Left lobe of liver (tissue), 2 donors: ENCODE measurements at places on chromosomes 13 and 19. TPM values are rescaled to one million over a fixed set of nuclear protein-coding genes. Genes with fewer than 3 reads are reported as not detected.

DNA sequence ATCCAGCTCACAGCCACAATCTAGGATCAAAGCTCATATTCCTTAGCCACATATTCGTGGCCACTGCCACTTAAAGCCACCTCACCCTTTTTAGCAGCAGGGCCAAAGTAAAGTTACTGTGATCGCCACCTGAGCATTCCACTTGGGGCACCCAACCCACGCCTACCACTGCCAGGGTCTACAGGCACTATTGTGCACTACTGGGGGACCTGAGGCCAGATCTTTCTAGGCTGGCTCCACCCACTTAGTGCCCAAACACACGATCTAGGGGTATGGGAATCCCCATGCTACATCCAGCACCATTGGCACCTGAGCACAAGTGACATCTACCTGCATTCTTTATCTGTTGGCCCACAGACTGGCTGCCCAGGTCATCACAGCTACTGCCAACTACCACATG lies 517.9 kb upstream of the PRR20A start:
- DNase-seq = no peak

Gene KLK2
- total RNA-seq = not detected

DNA sequence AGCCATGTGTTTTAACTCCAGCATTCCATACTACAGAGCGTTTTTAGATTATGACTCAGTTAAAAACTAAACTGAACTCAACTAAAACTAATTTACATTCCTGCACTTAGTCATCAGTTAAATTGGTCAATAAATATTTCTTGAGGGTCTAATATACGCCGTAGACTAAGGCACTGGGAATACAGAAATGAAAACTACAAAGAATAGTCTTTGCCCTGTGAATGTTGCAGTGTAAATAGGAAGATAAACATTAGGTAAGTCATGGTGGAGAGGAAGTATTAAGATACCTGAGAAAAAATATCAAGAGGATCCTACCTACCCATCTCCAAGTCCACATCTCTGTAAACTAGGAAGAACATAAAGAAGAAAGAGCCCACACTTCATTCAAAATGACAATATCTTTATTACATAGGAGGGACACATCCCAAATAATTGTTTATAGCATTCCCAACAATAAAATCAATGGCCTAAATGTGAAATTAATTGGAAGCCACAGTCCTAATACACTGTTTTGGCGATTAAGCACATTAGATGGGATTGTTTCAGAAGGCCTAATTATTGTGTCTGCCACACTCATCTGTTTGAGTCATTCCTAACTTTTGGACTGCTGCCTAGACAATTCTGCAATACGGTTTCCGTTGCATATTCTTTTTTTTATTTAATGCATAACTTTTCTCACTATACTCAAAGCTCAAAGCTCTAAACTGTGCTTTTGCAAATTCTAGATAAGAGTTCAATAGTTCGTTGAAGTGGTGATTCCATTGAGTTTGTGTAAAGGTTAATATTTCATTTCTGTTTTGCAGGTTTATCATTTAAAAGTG lies 52.9 kb downstream of the MBNL2 start:
- no peak for DNase-seq

DNA sequence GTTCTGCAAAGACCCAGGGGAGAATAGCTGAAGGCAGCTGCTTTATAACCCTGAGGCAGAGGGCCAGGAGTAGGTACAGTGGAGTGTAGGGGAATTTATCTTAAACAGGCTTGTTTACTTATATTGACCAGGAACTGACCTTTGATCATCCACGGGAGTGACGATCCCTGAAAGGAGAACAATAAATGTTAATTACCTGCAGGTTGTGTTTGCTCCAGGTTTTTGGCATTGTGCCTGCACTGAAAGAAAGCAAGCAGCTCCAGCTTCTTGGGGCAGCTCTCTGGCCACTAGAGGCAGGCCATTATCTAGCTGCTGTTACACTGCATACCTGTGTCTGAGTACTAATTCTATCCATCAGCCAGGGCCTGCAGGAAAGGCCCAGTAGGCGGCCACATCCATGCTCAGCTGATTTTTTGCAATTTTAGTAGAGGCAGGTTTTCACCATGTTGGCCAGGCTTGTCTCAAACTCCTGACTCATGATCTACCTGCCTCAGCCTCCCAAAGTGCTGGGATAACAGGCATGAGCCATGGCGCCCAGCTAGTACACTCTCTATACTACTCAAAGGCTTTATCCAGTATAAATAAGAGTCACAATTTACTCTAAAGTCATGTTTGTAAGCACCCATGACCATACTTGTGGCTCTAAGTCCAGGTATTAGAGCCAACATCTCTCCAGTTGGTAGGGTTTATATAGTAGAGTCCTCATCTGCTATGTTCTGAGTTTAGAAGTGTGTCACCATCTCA lies 8.5 kb upstream of the ZNF91 start:
- DNase-seq = no peak

- no peak for DNase-seq
Observed at GRCh38 chr19:46660008-46660517, 919 bp downstream of the DACT3 start.

Gene ZSCAN4
- total RNA-seq = not detected

Gene CBY2
- total RNA-seq = not detected

- peak; percentile 100 for DNase-seq
Observed at GRCh38 chr19:40750058-40750873, at the start of gene ACTMAP. Gene ACTMAP, minus strand, starts transcription at chr19:40750477. Its CDS starts 674 bp downstream, at chr19:40749803.

Gene CRX
- not detected for total RNA-seq

DNA sequence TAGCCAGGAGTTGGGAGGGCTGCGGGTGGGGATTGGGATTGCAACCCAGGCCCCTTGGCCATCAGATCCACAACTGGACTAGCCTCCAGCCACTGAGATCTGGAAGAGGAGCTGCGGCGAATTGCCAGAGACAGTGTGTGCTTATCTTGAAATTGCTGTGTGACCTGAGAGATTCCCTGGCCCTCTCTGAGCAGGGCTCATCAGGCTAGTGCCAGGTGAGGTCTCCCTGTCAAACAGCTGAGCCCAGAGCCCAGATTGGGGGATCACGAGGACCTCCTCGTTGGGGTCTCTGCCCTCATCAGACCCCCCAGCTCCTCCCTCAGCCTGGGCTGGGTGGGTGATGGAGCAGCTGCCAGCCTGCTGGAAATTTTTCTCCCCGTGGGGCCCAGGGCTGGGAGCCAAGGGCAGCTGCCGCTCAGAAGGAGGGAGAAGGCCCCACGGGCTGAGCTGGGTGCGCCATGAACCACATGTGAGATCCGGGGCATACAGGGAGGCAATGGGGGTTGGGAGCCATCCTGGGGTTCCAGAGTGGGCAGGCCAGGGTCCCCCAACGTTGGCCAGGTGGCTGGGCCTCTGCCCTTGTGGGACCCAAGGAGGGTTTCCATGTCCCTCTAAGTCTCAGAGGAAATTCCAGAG lies 7.2 kb downstream of the FUT5 start:
- DNase-seq = no peak

GRCh38 chr19:50184196-50184595 lies 19.2 kb upstream of the MYH14 start:
- DNase-seq = no peak

- DNase-seq = no peak
Observed at GRCh38 chr13:27319404-27319803, 48.8 kb downstream of the RASL11A start.

DNA sequence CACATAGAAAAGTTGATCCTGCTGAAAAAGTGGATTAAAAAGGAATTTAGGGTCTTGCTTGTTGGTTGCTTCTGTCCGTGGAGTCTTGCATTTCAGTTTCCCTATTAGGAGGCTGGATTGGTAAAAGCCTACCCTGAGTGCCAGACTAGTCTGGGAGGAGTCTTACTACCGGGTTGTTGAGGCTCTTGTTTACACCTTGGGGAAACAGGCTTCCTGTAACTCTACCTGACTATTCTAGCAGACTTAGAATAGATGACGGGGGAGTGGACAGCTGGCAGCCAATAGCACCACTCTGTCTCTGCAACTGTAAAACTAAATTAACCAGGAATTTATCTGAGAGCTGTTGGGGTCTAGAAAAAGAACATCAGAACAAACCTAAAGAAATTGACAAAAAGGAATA lies 11.3 kb upstream of the MPHOSPH8 start:
- no peak for DNase-seq

Gene TRPC4
- total RNA-seq = 0.10 TPM

DNA sequence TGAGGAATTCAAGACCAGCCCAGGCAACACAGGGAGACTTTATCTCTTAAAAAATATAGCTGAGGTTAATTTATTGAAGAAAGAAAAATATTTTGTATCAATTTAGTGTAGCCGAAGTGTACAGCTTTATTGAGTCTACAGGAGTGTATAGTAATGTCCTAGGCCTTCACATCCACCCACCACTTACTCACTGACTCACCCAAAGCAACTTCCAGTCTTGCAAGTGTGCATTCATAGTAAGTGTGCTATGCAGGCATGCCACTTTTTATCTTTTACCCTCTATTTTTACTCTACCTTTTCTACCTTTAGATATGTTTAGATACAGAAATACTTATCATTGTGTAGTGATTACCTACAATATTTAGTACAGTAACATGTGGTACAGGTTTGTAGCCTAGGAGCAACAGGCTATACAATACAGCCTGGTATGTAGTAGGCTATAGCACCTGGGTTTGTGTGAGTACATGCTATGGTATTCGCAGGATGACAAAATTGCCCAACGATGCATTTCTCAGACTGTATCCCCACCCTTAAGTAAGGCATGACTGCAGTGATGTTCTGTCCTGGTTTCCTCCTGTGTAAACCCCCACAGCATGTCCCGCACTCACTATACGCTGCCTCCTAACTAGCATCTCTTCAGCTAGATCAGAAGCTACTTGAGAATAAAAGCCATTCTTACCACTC lies 15.3 kb upstream of the ATP12A start:
- DNase-seq = no peak

- no peak for DNase-seq
Observed at GRCh38 chr13:50197705-50198104, 182.5 kb downstream of the KCNRG start.

Gene ZNF560
- not detected for total RNA-seq

GRCh38 chr13:54633456-54633855 lies 1604.8 kb downstream of the OLFM4 start:
- no peak for DNase-seq

GRCh38 chr19:12680034-12680433 lies 1.6 kb downstream of the DHPS start:
- DNase-seq = no peak

GRCh38 chr13:103288114-103288513 lies 221.9 kb upstream of the SLC10A2 start:
- DNase-seq = no peak

- no peak for DNase-seq
Observed at GRCh38 chr13:42950181-42950580, 41.9 kb downstream of the EPSTI1 start.

Gene SIGLEC8
- 1.1 TPM for total RNA-seq

Gene PEX11G
- total RNA-seq = 16.5 TPM

- no peak for DNase-seq
Observed at GRCh38 chr13:51305271-51305967, 34.1 kb upstream of the SERPINE3 start.

Gene FFAR2
- total RNA-seq = not detected
